ENCODE measurements at places on chromosomes 5 and 9.

DNA sequence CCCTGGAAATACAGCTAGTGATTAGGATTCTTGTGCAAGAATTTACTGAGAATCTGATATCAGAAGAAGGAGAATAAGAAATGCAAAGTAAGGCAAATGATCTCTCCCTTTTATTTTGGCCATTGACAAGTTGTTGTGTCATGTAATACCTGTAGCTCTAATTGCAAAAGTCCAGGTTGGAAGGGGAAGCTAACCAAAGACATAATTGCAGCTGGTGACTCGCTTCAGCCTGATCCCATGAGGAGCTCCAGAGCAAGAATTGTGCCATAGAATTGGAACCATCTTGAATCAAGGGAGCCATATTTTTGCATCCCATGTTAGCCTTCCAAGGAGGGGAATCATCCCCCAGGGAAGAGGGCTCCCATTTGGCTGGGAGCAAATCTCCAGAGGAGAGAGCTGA lies 149.6 kb upstream of the MOCS2 start:
- no peak for DNase-seq

- peak; percentile 1 for DNase-seq
Measured at GRCh38 chr5:174971210-174971609, 246.8 kb downstream of the MSX2 start.

DNA sequence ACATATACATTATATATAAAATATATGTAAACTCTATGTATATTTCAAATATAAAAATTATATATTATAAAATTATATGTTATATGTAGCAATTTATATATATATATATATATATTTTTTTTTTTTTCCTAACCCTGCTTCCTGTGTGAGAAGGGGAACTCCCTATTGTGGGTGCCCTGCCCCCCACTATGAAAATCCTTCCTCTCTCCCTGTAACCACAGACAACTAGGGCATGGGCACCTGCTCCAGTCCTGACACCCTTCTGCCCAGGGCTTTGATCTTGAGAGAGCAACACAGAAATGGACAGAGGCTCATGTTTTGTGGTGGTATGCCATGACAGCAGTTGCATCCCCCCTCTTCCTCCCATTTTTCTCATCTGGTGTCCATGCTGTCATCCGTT lies 148.7 kb upstream of the IL12B start:
- no peak for DNase-seq

DNA sequence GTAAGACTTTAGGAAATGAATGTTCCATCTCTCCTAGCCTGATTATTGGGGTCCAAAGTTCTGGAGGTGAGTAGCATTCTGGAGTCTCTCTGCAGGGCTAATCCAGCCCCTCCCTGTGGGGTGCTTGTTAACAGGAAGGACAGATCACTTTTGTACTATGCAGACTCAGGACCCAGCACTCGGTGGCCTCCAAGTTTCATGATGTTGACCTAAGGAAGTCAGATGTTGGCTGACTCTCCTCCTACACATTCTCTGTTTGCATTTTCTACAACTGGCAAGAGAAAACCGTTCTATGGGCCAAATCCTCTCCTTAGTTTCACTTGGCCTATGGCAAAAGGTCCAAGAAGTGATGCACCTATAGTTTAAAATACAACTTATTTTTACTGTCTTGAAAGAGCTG lies 5.5 kb upstream of the PDE8B start:
- DNase-seq = no peak

GRCh38 chr5:149002761-149003689 lies 59.8 kb downstream of the SH3TC2 start:
- DNase-seq = no peak

DNA sequence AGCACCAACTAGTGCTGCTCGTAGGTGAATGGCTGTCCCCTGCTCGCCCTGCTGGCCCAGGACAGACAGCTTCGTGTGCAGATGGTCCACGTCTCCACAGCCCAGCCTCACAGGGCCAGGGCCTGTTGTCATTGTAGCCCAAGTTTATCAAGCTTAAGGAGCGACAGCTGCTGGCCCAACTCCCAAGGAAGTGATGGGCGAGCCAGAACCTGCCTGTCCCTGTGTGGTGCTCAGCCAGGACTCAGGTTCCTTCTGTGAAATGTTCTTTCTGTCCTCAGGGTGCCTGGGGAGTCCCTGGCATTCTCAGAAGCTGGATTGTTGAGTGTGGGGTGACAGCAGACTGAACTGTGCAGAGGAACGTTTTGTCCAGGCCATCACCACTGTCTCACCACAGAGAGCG lies 16.4 kb downstream of the TRIP13 start:
- DNase-seq = no peak

DNA sequence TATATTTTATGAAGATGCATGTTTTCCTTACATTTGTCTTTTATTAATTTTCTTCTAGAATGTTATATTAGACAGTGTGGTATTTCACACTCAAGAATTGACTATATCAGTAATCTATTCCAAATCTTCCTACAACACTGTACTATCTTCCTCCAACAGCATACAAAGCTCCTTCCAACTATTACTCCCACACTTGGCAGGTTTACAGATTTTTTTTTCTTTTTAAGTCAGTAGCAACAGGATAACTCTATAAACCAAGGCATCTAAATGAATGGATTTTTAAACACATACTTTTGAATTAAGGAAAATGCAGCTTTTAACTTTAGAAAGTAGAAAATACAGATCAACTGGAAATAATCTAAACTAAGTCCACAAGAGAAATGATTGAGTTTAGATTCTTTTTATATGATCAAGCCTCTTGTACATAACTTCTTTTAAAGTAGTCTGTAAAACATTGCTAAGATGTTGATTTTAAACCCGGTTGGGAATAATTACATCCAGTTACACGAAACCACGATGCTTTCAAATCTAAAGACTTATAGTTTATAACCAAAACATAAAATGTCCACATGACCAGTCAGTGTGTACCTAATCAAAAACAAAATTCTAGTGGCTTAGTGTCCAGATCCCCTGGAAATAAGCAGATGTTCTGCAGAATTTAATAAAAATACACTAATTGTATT lies 281.6 kb downstream of the ADAMTS6 start:
- no peak for DNase-seq

GRCh38 chr9:87276851-87277261 lies 220.8 kb upstream of the DAPK1 start:
- DNase-seq = no peak

- no peak for DNase-seq
Measured at GRCh38 chr9:93905473-93906133, 49.6 kb downstream of the BARX1 start.

DNA sequence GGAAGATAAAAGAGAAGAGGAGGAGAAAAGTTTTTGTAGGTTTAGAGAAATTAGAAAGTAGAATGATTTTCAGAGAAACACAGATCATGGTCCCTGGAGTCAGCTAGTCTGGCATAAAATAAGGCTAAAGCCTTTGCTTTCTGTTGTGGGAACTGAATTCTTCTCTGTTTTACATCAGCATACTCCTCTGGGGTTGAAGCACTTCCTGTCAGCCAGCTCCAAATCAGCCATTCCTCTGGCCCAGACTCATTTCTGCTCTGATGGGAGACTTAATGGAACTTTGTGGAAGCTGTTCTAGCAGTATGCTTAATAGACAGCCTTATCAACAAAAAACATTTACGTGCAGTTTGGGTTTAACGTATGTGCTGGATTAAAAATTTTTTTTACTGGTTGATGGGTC lies 143.2 kb downstream of the HMHB1 start:
- DNase-seq = no peak

- DNase-seq = no peak
Measured at GRCh38 chr9:4904322-4905134, 80.5 kb upstream of the JAK2 start.

DNA sequence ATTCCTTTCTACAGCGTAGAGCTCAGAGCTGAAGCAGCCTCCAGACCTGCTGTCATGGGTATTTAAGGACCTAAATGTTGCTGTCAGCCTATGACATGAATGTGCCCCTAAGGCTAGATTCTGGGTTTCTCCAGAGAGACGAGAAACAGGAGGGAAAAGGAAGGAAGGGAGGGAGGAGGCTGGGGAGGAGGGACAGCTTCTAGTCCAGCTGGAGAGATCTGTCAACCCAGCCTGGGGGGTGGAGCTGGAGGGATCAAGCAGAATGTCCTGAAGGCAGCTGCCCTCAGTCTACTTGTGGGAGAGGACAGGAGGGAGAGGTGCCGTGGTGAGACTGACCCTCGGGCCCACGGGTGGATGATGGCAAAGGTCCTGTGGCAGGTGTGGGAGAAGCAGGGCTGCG lies 1.1 kb upstream of the DBH start:
- DNase-seq = no peak

GRCh38 chr5:36777105-36777757 lies 99.3 kb upstream of the NIPBL start:
- no peak for DNase-seq

- DNase-seq = no peak
Measured at GRCh38 chr5:133056891-133057290, 5.1 kb downstream of the HSPA4 start.

- no peak for DNase-seq
Measured at GRCh38 chr5:118506217-118506852, 482.0 kb downstream of the DTWD2 start.

DNA sequence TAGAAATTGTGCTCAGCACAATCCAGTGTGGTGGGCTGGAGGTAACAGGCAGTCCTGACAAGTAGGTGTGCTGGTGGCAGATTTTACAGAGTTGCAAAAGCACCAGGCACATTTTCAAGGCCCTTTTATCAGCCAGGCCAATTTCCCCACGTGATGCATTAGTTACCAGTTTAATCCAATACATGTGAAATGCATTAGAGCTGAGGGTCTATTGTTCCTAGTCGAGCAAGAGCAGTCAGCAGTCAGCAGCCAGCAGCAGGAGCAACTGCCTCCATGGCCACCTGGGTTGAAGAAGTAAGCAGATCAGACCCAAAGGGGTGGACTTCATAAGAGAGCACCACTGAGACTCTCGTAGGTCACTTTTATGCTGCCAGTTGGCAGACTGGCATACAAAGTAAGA lies 76.7 kb downstream of the EPB41L4A start:
- DNase-seq = no peak

- DNase-seq = no peak
Measured at GRCh38 chr5:96074870-96075269, 113.2 kb upstream of the ELL2 start.

DNA sequence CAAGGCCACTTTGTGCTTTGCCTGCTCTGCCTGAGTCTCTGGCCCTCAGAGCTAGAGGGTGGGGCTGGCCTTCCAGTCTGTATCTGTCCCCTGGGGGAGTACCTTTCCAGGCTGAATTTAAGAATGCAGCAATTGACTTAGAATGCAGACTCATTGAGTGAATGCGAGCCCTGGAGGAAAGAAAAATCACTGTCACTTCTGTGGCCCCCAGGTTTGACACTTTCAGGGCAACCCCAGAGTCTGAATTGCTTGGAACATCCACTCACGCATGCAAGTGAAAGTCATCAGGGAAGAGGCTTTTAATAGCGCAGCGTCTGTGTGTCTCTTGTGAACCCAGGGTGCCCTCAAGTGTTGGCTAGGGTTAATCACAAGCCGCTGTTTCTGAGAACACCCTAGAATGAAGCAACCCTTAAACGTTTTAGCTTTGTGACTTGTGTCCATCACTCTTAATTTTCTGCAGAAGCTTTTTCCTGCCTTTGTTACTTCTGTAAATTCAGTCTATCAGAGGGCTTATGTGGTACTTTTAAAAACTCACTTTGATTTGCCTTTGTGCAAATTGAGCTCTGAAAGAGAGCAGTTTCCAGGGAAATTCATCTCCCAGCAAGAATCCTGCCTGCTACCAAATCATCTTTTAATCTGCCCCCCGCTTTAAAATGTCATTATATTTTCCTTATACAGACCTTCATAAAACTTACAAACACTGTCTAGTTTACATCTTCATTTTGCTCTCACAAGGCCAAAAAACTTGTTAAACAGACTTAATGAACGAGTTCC lies 146.8 kb upstream of the IQGAP2 start:
- DNase-seq = peak; percentile 30

GRCh38 chr5:169648725-169649310 lies 11.7 kb downstream of the DOCK2 start:
- DNase-seq = no peak
